ENCODE measurements at places on chromosomes 1 and 21.

DNA sequence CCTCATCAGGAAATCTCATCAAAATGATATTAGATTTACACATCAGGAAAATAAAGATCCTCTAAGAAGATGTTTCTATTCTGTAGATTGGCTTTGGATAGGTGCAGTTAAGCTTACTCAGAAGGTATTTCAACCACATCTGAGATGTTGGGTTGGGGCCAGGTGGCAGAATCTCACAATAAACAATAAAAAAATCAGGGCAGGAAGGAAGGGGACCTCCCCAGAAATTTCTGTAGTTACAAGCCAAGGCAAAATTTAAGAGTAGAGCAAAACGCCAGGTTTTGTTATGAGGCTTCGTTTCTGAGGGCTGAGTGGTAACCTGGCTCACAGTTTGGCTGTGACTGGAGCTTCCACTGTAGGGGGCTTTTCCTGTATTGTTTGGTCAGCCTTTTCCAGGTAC lies 84.8 kb downstream of the HUNK start:
- no peak for DNase-seq

DNA sequence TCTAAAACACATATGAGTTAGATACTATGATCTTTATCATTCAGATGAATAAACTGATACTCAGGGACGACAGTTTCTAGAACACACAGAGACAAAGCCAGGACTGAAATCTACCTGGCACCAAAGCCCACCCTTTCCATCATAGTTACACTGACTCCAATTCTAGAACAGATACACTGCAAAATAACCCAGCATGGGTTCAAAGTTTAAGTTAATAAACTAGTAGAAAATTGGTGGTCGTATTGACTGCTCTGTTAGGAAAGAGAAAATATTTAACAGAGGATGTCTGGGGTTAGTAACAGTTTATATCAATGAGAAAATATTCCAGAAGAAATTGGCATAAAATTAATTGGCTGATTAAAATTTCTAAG lies 60.8 kb upstream of the BCL9 start:
- no peak for DNase-seq

DNA sequence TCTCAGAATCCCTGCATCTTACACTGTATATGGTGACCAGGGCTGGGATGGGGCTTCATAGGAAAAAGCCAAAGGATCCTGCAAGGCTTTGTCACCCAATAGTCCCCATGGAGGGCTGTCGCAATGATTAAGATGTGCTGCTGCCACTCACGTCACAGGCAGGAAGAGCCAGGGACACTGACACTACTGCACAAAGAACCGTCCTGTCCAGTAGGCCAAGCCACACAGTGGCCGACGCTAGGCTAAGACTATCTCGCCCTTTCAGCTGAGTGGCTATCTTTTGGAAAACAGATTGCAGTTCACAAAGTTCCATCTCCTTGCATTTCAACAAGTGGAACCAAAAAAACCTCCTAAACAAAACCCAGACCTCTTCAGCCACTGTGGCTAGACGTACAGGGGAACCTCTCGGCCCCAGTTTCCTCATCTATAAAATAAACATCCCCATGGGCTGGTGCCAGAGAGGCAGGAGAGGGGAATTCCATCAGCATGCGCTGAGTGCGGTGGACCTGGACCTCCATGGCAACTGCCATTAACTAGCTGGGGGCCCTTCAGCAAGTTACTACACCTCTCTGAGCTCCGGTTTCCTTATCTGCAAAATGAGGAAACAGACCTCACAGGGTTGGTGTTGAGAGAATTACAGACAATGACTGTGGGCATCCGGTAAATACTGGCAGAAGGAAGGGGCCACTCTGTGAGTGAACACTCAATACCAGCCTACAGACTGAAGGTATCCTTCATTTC lies 8.7 kb downstream of the CAPZB start:
- DNase-seq, result no peak

DNA sequence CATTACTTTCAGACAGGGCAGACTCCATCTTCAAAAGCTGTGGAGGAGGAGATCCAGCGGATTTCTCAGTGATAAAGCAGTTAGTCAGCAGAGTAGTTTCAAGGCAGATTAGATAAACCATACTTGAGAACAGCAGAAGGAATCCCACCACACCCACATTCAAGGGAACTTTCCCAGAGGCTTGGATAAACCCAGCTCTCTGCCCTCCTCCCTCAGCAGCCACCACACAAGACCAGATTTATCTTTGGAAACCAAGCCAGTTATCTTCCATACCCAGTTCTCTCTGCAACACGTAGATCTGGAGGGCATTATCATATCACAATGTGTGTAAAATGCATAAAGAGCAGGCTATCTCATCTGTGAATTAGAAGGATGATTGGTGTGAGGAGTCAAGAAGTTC lies 40.2 kb downstream of the GFI1 start:
- no peak for DNase-seq

DNA sequence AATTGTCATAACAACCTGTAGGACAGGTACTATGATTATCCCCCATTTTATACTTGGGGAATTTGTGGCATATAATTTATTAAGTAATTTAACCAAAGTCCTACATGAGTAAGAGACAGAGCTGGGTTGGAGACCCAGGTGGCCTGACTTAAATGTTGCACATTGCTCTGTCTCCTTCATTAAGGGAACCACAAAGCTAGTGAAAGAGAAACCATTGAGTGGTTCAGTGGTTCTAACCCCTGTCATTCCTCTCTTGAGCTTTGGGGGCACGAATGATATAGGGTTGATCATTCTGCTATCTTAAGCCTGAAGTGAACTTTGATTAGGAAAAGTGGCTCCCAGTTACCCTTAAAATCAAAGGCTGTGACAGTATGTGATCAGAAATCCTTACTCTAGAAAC lies 5.3 kb upstream of the MAP3K7CL start:
- no peak for DNase-seq
